ENCODE measurements at places on chromosomes 3 and 15.

GRCh38 chr3:1787094-1787493, 311.6 kb upstream of the CNTN4 start:
- no peak for DNase-seq

GRCh38 chr3:120161902-120162301, 67.7 kb upstream of the GSK3B start:
- DNase-seq: no peak

- no peak for DNase-seq
Measured at GRCh38 chr3:147651107-147651778, 242.1 kb downstream of the ZIC1 start.

DNA sequence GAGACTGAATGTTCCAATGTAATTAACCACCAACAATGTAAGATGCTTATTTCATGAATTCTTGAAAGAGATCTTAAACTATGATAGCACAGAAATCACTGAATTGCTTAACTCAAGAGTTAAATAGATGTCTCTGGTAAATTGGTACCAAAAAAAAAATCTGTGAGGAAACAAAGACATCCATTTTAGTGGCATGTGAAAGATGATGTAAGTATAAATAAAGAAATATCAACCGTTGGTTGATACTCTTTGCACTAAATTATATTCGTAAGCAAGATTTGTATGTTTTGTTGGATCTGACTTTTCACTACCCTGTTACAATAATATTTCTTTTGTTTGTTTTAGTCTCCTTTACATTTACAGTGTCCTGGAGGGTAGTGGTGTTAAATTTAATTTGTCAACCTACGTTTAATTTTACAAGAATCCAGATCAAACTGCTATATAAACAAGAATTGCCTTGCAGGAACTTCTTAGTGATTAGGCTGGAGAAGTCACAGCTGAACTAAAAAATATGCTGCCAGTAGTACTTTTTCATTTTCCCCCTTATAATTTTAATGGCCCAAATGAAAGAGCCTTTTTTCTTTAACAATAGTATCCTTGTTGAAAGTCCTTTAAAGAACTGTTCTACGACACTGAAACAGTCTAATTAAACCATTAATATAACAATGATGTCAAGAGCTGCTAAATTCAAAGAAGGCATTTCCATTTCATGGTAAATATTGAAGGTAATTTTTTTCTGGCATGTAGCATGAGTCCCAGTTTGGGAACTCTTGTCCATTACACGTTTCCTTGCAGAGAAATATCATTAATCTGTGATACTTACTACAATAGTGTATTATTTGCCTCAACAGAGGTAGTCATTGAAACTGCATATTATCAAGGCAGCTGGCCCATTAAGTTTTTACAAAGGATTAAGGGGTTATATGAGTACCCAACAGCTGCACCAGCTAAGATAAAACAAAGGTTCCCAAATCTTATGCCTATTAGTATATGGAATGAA, 109.6 kb upstream of the PHLDB2 start:
- DNase-seq: no peak

DNA sequence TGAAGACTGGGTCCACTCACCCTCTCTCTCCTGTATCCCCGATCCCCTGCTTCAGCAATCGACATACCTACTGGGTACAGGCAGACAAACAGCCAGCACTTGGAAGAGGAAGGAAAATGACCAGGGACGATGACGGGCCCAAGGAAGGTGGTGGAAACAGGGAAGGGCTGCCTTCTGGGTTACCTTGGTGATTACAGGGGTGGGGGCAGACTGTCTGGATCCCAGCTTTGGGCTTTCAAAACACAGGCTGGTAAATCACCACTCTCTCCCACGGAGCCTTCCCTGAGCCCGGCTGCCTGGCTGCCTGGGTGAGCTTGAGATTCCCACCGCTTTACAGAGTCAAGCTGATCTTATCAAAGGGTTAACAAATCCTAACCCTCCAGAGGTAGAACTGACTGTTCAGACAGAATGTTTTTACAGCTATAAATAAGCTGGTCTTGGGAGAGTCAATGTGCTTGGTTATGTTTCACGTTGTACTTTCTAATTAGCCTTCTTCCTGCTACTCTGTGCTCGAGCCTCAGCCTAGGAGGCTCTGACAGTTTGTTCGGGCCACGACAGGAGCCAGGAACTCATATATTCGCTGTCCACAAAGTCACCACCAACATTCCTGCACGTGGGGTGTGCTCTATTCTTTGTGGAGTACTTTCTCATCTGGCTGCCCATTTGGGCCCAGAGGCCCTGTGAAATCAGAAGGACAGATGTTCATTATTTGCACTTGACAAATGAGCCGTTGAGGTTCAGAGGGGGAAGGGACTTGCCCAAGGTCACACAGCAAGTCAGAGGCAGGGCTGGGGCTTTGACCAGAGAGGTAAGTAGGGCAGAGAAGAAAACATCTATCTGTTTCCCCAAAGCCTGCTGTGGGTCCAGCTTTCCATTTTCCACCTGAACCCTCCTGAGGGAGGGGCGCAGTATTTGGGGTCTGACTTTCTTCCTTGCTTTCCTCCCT, 63.5 kb downstream of the FEM1B start:
- no peak for DNase-seq

GRCh38 chr3:38111696-38112377, 25.1 kb downstream of the ACAA1 start:
- peak; percentile 30 for DNase-seq

GRCh38 chr3:103127737-103128136, 692.9 kb downstream of the ZPLD1 start:
- DNase-seq: no peak

- DNase-seq: no peak
Measured at GRCh38 chr3:17231537-17232261, 346.9 kb downstream of the PLCL2 start.

GRCh38 chr3:161070252-161070930, 34.8 kb downstream of the B3GALNT1 start:
- no peak for DNase-seq

DNA sequence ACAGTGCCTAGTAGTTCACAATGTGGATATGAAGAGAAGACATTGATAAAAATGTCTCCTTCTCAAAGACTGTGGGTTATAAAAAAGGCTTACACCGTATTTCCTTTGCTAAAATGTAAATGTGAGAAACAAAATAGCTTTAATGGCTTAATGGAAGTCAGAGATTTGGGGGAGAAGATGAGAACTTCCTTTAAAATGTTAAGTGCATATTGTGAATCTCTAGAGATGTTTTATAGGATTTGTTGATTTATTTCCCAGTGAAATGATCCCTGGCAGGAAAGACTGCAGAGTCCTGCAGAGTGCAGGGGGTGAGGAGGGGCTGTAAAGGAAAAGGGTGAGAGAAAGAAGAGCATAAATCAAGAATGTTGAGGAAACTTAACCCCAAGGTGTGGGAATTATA, 305.1 kb downstream of the GAP43 start:
- no peak for DNase-seq

DNA sequence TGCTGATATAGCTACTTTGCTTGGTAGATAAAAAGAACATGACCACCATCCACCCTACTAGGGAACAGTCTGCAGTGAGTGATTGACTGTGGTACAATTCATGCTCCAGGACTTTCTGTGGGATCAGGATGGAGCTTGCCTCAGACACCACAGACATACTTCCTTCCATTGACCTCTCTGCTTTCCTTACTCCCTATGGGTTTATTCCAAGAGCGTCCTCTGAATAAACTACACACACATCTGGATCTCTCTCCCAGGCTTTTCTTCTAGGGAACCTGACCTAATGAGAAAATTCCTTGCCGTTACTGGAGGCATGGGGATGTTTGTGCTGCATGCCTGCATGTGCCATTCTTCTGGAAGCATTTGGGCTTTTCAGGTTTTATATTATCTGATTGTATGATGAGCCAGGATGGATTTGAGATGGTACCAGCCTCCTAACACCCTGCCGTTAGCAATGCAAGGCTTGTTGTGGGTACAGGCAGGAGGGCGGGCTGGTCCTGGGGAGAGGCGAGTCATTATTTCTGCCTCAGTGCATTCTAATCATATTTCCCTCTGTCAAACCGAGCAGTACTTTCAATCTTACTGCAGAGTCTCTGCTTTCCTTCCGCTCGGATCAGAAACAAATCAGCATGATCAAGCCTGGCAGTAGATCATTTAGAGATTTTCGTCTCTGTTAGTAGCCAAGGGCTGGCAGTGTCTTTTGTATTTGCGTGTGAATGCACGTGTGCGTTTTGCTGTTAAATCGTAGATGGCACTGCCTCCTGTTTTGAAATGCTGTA, 279.2 kb downstream of the PDCD6IP start:
- no peak for DNase-seq

- DNase-seq: no peak
Measured at GRCh38 chr3:135059580-135059979, 264.5 kb downstream of the EPHB1 start.

DNA sequence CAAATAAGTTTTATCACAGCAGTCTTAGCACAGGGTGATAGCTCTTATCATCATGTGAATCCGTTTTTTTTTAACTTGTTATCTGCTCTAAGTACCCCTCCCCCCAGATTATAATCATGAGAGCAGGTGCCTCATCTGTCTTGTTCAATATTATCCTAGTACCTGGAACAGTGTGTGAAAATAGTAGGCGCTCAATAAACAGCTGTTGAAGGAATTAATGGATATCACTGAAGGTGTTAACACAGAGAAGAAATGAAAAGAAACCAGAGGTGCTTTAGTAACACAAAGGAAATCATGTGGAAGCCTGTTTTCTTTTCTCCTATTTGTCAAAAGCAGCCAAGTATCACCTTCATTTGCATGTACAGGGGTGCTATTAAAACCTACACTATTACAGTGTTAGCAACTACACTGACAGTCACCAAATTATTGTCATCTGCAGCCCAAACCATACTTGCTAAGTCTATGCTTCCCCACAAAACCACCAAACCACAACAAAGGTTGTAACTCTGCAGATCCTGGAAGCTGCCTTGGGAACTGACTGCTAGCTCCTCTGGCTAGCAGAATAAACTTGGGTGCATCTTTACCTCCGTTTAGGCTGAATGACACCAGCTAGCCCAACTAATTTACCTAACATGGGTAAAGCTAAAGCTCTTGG, 2.9 kb downstream of the XPC start:
- no peak for DNase-seq

- no peak for DNase-seq
Measured at GRCh38 chr3:183192650-183193300, 30.2 kb upstream of the LAMP3 start.

DNA sequence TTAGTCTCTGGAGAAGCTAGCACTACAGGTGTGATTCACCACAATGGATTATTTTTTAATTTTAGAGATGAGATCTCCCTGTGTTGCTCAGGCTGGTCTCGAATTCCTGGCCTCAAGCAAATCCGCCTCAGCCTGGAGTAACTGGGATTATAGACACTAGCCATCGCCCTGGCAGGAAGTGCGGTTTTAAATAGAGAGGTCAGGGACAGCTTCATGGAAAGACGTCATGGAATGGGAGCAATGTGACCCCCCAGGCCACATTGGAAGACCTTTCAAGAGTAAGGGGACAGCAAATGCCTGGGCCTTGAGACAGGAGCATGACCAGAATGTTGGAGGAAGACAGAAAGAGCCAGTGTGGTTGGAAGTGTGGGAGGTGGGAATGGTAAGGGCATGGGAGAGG, 2.2 kb upstream of the ISG20 start:
- DNase-seq: no peak

DNA sequence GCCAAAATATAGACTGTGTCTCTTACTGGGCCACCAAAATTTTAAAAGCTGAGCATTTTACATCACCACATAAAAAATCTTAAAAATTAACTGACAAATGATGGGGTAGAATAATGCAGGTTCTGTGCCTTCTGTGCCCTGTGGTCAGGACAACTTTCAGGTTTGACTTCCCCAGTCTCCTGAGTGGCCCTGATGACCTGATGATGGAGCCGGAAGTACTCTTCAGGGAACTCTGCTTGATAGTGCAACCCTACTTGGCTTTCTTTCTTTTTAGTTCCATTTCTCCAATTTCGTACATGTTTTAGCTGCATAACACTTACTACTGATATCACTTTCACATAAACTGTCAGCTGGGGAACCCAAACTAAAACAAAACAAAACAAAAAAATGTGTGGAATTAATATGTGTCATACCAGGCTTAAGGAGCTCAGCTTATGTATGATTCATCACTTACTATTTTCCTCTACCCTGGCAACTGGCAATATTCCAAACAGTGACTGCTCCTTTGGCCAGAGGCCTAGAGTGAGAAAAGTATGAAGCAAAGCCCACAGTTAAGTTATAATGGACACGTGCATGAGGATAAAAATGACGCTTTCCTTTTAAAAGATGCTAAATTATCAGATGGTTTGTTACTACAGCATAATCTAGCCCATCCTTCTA, 194.3 kb downstream of the BCHE start:
- no peak for DNase-seq

DNA sequence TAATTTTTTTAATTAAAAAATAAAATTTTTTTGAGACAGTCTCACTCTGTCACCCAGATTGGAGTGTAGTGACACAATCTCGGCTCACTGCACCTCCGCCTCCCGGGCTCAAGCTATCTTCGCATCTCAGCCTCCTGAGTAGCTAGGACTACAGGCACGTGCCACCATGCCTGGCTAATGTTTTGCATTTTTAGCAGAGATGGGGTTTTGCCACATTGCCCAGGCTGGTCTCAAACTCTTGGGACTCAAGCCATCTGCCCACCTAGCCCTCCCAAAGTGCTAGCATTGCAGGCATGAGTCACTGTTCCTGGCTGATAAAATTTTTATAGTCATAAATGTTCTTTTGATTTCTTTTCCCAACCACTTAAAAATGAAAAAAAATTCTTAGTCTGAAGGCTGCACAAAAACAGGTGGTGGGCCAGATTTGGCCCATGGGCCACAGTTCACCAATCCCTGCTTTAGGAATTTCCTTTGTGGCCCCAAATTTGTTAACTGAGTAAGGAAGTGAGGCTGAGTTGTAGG, 9.2 kb downstream of the UBA5 start:
- no peak for DNase-seq

DNA sequence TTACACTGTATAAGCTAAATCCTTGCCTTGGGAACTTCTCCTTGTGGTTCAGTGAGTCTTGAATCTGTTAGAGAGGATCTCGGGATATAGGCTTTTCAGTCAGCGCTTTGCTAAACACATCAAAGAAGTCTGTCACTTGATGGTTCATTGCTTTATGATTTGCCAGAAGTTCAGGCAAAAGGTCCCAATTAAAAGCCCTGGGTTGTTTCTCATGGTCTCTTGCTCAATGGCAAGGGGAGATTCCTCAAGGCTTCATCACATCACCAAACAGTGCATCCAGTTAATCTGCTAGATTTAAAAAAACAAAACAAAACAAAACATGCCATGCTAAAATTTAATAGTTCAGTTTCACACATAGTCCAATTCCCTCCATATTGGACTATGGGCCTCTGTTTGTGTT, 114.8 kb downstream of the FILIP1L start:
- no peak for DNase-seq
